ENCODE measurements at places on chromosomes 2 and 18.

GRCh38 chr2:36438449-36438977 is 82.9 kb downstream of the CRIM1 start:
- DNase-seq = no peak

- no peak for DNase-seq
These were observed 71.7 kb downstream of the CIB4 start for GRCh38 chr2:26569216-26570082.

DNA sequence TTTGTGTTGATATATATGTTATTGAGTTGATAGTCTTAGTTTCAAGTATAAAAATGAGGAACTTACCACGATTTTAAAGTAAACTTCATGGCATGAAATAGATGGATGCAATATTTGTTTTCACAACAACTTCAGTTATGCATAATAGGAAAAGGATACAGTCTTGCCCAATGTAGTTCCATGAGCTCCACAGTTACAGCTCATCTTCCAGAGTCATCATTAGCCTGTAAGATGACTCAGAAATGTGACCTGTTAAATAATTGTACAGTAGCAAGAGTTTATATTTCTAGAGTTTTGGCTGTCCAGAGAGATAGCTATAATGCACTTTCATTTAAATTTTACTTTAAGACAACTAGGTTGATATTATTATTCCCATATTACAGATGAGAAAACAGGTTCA is 80.9 kb upstream of the ARHGAP28 start:
- no peak for DNase-seq

- DNase-seq = no peak
These were observed 433 bp downstream of the ZFP36L2 start for GRCh38 chr2:43225788-43226557.

DNA sequence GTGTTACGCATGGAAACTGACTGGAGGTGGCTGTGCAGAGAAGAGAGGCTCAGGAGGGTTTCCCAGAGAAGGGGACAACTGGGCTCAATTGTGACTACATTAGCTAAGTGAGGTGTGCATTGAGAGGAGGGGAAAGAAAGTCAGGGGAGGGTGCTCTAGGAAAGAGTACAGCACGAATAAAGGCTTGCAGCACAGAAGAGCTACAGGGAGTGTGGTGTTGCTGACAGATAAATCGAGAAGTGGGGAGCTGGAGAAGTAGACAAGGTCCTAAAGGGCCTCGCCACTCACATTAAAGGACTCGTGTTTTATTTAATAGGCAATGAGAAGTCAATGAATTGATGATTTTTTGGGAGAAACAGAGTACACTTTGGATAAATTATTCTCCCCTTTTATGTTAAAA is 65.7 kb upstream of the CTAGE1 start:
- DNase-seq = no peak

- DNase-seq = no peak
These were observed 76.2 kb downstream of the MAP3K20 start for GRCh38 chr2:173151671-173152401.

DNA sequence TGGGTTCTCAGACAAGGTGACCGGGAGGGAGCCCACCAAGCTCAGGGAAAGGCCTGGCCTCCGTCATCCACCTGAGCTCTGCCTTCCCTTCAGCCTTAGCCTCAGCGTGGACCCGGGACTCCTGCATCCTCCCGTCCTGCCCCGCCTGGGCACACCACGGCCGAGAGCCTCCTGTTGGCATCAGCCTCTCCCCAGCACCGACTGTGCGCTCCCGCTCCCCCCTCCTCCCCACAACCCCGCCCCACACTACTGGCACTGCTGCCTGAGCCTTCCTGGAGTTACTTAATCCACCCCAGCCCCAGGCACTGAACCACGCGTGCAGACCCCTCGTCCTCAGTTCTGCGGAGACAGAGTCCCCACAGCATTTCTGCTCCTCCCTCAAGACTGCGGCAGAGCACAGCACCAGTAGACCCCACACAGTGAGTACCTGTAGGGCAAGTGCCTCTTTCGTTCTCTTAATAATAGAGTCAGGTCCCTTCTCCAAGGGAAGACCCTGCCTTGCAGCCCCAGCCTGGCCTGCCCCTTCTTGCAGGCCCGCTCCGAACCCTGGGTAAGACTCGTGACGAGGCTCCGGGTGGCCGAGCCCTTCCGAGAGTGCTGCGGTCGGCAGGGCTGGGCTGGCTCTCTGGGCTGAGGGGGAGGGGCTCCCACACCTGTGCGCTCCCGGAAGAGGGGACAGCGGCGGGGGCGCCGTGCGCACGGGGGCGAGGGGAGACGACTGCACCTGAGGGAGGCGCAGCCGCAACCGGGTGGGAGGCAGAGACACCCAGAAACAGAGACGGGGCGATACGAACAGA is at the start of gene AMER3:
TSS of gene AMER3 (plus strand) at position 285 of the 797 bp plus-strand sequence. CDS start 6,533 bp downstream, outside the sequence.
- DNase-seq = no peak

DNA sequence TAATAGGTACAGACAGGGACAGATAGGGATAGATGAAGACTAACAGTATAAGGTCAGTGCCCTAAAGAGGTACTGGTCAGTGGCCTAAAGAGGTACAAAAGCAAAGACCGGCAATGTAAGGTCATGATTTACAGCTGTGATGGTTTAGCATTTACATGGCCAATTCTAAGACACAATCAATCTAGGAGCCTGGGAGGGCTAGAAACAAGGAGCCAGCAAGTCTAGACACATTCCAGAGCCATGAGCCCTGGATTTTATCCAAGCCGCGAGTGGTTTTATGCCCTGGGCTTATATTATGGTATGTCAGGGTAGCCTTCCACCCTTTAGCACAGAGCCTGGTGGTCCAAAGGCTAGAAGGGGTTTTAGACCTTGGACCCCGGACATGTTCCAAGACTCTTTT is 124.2 kb downstream of the CBLN2 start:
- DNase-seq = no peak

GRCh38 chr2:128817171-128817570 is 498.5 kb upstream of the HS6ST1 start:
- DNase-seq = no peak

- no peak for DNase-seq
These were observed 21.9 kb upstream of the NCOA1 start for GRCh38 chr2:24469148-24469650.

GRCh38 chr2:201135386-201135785 is 19.4 kb downstream of the CFLAR start:
- no peak for DNase-seq

GRCh38 chr2:144261966-144262365 is 258.0 kb downstream of the ZEB2 start:
- DNase-seq = no peak

GRCh38 chr2:226478109-226478809 is 321.4 kb downstream of the IRS1 start:
- DNase-seq = no peak

DNA sequence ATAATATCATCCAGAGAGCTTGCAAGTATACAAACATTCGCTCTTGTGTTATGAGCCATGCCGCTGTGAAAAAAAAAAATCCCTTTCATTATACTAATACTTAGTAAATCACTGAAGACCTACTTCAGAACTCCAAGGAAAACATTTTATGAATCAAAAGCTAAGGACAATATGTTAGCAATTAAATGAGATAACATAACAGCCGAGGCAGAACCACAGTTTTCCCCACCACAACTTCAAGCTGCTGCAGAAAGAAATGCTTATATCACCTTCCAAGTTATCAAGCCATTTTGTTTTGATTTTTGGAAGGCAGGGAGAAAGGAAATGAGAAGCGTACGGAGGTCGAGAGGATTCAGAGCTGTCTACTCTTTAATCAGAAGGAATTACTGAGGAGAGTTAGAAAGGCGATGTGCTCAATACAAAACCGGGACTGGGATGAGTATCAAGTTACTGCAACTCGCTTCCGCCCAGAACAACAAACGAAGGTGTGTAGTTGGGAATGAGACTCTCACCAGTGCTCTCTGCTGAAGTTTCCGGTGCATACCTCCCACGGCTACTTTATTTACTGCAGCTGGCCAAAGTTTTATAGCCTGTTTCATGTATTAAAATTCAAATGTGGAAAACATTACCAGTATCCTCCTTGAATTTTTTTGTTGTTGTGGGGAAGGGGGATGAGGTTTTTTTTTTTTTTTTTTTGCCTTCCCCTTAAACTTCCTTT is 292.2 kb upstream of the CCDC68 start:
- DNase-seq = no peak

- no peak for DNase-seq
These were observed 175.5 kb downstream of the OTX1 start for GRCh38 chr2:63225964-63226686.

DNA sequence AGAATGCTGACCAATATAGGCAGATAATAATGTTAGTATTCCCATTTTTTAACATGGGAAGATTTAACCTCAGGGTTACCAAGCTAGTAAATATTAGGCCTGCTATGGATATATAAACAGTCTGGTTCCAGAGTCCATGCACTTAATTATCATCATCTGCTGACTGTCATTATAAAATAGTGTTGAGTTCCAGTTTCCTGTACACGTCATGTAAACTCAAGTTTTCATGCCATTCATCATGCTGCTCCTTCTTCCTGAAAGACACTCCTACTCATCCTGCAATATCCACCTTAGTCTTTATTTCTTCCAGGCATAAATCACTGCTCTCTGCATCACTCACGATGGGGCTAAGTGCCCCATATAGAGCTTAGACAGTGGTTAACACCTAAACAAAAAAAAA is 420.8 kb upstream of the SPHKAP start:
- DNase-seq = no peak

DNA sequence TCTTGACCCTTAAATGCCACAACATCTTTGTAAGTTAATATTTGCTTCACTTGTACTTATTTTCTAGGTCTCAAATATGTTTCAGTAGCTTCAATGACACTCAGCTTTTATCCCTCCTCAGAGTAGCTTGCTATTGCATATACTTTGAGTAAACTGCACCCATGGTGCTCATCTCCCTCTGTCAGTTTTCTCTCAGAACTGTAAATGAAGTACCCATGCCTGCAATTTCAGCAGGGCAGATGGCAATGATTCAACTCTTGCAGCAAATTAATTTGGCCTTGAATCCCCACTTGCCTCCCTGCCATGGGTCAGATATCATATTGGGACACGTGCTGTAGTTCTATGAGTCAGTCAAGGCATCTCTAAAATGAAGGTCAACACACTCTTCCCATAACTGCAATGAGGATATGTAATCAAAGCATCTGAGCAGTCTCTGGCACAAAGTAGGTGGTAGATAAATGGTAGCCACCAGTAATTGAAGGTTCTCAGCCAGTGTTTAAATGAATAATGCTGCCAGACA is 225.8 kb downstream of the PIEZO2 start:
- no peak for DNase-seq

DNA sequence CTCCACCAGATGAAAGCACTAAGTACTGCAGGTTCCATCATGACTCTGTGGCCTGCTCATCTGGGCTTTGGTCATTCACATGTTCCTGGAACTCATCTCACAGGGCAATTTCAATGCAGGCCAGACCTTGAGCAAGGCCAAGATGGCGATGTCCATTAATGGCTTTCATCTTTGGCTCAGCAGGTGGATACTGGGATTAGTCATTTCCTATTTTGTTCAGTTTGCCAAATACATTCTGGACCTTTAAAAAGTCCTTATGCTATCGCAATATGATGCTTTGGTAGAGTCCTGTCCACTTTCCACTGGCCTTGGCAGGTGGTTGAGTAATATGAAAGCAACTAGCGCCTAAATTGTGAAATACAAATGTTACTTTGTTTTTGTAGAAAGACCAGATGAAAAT is 170.1 kb upstream of the REV1 start:
- DNase-seq = no peak

GRCh38 chr18:37778417-37779165 is 213.0 kb upstream of the CELF4 start:
- DNase-seq = peak; percentile 61

Data from hippocampal formation (tissue), 2 donors.